ENCODE measurements at places on chromosomes 6 and 20.

DNA sequence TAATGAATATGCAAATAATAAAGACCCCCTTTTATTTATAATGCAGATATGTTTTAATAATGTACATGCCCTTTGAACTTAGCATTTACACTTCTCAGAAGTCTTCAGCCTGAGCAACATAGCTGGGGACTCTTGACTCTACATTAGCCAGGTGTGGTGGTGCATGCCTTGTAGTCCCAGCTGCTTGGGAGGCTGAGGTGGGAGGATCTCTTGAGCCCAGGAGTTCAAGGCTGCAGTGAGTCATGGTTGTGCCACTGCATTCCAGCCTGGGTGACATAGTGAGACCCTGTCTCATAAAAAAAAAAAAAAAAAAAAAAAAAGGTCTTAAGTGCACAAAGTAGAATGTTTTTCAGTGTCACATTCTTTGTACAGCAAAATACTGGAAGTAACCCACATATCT is 17.3 kb upstream of the MAPK13 start:
- DNase-seq, result no peak

DNA sequence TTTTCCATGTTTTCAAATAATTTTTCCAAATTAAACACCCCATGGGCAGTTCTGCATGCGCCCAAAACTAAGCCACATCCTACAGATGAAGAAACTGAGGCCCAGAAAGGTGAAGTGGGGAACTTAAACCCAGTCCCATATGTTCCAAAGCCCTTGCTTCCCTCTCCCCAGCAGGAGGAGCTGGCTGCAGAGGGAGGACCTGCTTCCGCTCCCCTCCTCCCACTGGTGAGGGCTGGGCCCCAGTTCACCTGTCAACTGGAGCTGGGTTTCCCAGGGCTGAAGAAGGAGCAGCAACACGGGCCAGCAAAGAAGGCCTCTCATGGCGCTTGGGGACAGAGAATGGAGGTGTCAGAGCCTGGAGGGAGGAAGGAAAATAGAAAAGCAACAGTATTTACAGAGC is 1.4 kb upstream of the RBPJL start:
- DNase-seq, result no peak

DNA sequence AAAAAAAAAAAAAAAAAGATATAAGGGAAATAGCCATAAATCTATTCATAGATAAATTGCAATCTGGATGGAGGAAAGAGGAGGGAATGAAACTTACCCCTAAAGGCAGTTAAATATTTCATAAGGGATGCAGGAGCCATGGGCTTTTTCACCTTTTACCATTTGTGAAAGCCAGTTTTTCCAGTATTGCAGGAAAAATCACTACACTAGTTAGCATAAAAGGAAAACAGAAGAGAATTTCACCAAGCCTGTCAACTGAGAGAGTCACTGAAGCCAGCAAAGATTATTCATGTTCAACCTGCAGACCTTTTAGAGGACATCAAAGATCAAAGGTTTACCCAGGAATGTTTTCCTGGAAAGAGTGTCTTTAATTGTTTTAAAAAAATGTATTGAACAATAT is 969.7 kb downstream of the KIF16B start:
- DNase-seq, result no peak

DNA sequence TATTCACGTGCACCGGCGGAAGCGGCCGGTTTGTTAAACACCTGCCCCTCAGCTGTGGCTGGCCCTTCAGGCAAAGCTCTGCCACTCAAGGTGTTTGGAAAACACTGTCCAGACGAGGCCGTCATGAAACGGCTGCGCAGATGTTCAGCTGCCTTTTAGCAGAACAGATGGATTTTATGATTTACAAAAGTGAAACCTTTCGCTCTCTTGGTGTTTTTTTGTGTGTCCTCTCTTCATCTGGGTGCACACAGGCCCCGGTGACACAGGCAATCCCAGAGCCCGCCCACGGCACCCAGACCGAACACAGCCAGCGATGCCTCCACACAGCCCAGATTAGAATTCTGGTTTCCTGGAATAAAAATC is 397.0 kb downstream of the SMOC2 start:
- no peak for DNase-seq

- DNase-seq, result no peak
Observed at GRCh38 chr20:45413479-45413878, 2.5 kb upstream of the PIGT start.

GRCh38 chr6:33792981-33793380 is 4.1 kb upstream of the LEMD2 start:
- DNase-seq, result no peak

DNA sequence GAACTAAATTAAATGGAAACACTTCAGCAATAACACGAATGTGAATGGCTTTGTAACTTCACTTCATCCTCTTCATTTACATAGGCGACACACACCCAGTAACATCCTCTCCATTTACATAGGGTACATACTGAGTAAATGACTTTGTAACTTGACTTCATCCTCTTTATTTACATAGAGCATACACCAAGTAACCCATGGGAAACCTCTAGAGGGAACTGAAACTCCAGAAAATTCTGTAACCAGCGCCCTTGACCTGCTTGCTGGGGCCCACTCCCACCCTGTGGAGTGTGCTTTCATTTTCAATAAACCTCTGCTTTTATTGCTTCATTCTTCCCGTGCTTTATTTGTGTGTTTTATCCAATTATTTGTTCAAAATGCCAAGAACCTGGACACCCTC is 81.6 kb upstream of the OPRM1 start:
- no peak for DNase-seq

DNA sequence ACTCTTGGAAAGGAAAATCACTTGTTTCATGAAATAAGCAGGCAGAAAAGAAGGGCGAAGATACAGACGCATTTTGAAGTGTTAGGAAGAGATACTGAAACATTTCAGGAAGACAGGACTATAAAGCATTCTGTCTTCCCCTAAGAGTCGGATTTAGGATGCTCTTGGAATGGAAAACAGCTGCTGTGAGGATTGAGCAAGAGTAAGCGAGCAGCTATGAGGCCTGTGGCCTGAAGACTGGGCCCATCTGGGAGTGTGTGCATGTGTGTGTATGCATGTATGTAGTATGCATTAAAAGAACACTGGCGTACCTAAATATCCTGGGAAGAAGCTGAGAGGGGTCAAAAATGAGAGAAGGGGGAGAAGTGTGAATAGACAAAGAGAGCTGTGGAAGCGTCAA is 83.6 kb downstream of the SIM1 start:
- DNase-seq, result no peak

GRCh38 chr6:45644720-45645119 is 267.0 kb upstream of the SUPT3H start:
- DNase-seq, result no peak

DNA sequence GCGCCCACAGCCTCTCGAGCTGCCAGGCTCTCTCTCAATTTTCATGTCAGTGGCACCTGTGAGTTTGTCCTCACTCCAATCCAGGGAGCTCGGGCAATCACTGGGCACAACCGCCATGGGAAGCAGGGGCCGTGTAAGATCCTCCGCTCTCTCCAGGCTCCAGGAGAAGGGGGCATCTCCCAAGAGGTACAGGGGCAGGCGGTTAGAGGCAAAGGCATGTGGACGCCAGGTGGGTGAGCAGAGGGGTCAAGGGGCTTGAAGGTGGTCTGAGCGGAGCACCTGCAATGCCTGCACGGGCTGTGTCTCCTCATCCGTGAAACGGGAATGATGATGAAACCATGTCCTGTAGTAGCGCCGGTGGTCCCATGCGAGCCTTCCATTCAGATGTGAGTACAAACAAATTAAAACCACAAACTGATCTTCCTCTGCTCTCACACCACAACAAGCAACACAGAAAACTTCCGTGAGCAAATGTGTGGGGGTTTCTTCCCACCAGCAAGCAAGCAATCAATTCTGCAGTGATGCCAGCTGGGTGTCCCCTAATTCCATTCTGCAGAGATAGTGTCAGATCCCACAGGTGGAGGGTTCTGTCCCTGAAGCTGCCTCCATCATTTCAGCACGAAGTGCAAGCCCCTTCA is 222.5 kb upstream of the PMEPA1 start:
- DNase-seq, result no peak

GRCh38 chr6:166024252-166024651 is 143.4 kb downstream of the TBXT start:
- no peak for DNase-seq

- DNase-seq, result peak; percentile 48
Observed at GRCh38 chr6:142845143-142845571, 99.8 kb downstream of the HIVEP2 start.
